Smooth muscle cell of bladder (primary cell): ENCODE measurements at places on chromosomes 5 and 9. TPM values are rescaled to one million over a fixed set of nuclear protein-coding genes. Genes with fewer than 3 reads are reported as not detected.

Gene PCDHGB4
- total RNA-seq: 26.9 and 27.5 TPM in 2 replicates

Gene IFNA2
- total RNA-seq: not detected in 2 replicates

Gene INSL4
- total RNA-seq: not detected in 2 replicates

Gene GNA14
- 0.57 and 1.4 TPM in 2 replicates for total RNA-seq

Gene MOB3B
- 0.14 and 0.18 TPM in 2 replicates for total RNA-seq

Gene UNC5A
- total RNA-seq: under 0.01 TPM in 1 of 2 replicates, not detected in the other

Gene SSBP2
- total RNA-seq: 16.3 and 17.8 TPM in 2 replicates

Gene NFX1
- total RNA-seq: 22.0 and 23.3 TPM in 2 replicates

Gene OTULINL
- total RNA-seq: 0.09 and 0.14 TPM in 2 replicates

Gene BICD2
- 32.9 and 42.6 TPM in 2 replicates for total RNA-seq

Gene WDR38
- total RNA-seq: not detected in 2 replicates

Gene ZNF454
- 1.5 and 2.1 TPM in 2 replicates for total RNA-seq

Gene OR1Q1
- total RNA-seq: not detected in 2 replicates

Gene PDZD2
- total RNA-seq: 0.43 and 0.46 TPM in 2 replicates

Gene PCDHA13
- total RNA-seq: under 0.01 and 0.09 TPM in 2 replicates

Gene WNT8A
- total RNA-seq: not detected in 2 replicates

Gene FOXD4L4
- 0.14 and 0.18 TPM in 2 replicates for total RNA-seq

Gene PCDHA3
- total RNA-seq: 0.14 and 0.28 TPM in 2 replicates

Gene FGD3
- not detected in 2 replicates for total RNA-seq

Gene BHMT
- not detected in 2 replicates for total RNA-seq

Gene CATSPER3
- total RNA-seq: 0.09 and 0.14 TPM in 2 replicates

Gene SLC25A2
- 0.14 and 0.18 TPM in 2 replicates for total RNA-seq
